Effector memory CD4-positive, alpha-beta T cell (primary cell): ENCODE measurements at places on chromosomes 3 and 15.

DNA sequence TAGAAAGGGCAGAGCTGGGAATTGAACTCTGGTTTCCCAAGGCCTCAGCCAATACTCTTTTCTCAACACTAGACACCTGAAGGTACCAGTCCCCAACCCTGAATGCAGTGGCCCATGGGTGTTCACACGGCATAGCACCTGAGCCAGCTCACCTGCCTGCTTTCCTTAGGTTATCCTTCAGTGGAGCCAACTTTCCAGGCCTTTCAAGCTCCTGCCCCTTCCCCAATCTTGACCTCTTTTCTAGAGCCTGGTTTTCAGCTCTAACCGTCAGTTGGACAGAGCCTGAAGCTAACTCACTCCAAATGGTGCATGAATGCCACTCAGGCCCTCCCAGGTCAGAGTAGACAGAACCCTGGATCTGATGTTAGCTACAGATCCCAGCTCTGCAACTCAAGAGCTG, 66.1 kb upstream of the ITGA11 start:
- DNase-seq, result no peak

DNA sequence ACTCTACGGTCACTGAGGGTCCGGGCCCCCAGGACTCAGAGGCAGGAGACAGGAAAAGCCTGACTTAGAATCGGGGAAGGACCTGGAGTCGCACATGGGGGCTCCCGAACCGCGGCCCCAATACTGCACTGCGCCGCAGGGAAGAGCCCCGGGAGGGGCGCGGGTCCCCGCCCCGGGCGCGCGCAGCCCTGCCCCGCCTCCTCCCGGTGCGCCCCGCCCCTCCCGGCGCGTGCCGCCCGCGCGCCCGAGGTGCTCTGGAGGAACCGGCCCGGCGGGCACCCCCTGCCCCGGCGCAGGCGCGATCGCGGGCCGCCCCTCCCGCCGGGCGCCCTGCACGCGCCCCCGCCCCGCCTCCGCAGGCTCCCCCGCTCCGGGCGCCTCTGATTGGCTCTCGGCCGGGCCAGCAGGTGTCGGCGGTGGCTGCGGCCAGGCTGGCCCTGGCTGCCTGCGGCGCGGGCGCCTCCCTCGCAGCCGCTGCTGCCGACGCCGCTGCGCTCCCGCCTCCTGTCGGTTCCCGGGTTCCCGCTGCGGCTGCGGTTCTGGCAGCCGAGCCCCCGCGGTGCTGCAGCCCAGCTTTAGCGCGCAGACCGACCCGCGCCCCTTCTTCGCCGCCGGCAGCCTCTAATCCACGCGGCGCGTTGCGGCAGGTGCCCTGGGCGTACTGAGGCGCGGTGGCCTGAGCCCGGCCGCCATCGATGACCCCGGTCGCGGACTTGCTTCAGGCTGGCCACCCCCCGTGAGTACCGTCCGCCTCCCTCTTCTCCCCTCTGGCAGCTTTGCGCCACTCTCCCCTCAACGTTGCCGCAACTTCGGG, at the start of gene MYRIP:
Gene MYRIP (plus strand): TSS at position 429 of the 814 bp plus-strand sequence. CDS start 91,208 bp downstream, outside the sequence.
- DNase-seq, result no peak

DNA sequence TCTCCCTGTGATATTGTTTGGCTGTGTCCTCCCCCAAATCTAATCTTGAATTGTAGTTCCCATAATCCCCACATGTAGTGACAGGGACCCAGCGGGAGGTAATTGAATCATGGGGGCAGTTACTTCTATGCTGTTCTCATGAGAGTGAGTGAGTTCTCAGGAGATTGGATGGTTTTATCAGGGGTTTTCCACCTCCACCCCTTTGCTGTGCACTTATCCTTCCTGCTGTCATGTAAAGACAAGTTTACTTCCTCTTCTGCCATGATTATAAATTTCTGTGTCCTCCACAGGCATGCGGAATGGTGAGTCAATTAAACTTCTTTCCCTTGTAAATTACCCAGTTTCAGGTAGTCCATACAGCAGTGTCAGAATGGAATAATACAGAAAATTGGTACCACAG, 24.7 kb downstream of the TUSC7 start:
- no peak for DNase-seq

DNA sequence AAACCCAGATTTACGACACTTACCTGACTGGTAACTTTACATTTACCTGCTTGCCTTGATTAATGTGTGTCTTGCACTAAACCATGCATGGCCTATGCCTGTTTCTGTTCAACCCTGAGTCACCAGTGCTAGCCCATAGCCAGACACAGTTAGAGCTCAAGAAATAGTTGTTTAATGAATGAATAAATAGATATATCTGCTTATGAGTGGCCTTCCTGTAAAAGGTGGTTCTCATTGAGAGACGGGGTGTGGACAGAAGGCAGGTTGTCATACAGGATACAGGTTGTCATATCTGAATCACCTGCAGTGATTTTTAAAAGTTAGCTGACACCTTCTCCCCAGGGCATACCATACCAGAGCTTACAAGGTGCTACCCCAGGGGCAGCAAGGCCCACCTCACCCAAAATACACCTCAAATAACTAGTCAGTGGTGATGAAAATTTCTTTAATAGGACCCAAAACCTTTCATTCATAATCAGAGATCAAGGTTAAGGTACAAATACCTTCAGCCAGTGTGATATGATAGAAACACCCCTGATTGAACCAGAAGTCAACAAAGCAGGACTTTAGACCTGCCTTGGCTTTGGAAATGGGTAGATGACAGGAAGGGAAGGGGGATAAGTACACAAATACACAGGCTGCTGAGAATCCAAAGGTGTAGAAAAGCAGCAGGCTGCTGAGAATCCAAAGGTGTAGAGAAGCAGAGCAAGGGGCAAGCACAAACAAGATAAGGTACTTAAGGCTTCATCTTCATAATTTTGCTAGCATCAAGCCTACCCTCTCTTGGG, 45.4 kb upstream of the TSC22D2 start:
- no peak for DNase-seq

GRCh38 chr3:190012784-190013183, 107.9 kb downstream of the P3H2 start:
- DNase-seq, result no peak

DNA sequence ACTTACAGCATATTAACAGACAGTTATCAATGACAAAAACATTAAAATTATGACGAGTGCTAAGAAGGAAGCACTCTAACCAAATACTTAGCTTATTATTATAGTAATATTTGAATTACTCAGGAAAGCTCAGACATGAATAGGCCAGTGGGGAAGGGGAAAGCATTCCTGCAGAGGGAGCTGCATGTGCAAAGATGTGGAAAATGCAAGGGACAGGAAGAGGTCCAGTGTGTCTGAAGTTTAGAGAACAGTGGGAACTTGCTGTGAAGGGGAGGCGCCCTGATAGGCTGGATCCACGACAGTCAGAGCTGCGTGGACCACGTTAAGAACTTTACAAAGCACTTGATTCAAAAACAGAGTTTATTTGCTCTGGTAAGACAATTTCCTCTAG, 1.2 kb upstream of the SPICE1 start:
- no peak for DNase-seq

DNA sequence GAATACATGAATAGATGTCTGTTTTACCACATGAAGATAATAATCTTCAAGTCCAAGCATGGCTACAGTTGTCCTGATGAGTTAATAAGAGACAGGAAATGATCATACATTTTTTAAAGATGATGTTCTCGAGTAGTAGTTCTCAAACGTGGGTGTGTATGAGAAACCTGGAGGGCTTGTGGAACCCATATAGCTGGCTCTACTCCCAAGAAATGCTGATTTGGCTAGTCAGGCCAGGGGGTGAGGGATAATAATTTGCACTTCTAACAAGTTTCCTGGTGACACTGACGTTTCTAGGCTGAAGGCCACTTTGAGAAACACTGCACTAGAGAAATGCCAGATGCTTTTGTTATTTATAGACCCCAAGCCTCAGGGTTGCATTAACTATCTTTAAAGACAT, 37.0 kb downstream of the ROPN1B start:
- DNase-seq, result no peak

DNA sequence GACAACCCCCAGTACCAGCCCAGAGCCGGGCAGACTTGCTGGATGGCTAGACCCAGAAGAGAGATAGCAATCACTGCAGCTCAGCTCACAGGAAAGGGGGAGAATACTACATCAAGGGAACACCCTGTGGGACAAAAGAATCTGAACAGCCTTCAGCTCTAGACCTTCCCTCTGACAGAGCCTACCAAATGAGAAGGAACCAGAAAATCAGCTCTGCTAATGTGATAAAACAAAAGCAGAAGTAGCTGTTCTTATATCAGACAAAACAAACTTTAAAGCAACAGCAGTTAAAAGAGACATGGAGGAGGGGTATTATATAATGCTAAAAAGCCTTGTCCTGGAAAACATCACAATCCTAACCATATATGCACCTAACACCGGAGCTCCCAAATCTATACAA, 283.3 kb downstream of the KLF13 start:
- no peak for DNase-seq

DNA sequence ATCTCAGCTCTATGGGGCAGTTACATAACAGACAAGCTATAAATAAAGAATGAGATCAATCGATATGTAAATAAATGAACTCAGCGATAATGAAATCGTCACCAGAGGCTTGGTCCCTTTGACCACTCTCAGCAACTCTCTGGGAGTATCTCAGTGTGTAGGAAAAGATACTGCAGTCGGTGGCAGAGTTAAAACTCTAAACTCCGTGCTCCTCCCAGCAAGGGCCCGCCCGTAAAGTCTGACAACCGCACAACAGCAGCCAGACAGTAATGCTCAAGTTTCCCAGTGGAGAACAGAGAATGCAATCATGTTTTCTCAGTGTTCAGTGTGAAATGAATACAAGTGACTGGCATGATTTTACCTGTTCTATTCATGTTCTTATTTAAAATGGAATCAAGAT, 28.3 kb upstream of the IGF1R start:
- no peak for DNase-seq

DNA sequence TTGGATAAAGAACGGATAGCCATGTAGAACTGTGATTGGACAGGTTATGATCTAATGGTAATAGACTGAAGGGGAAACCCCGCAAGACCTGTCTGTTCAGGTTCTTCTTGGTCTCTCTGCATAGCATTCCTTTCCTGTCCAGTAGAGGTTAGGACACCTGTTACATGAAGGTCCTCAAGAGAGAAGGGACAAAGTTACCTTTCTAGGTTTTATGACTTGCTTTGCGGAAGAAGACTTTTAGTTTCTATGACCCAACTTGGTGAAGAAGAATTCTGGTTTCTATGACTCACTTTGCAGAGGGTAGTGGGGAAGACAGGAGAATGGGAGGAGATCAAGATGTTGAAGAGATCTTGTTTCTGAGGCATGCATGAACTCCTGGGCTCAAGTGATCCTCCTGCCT, 97.9 kb upstream of the C3orf80 start:
- DNase-seq, result no peak

- no peak for DNase-seq
Measured at GRCh38 chr3:16522834-16523233, 9.3 kb upstream of the RFTN1 start.

- no peak for DNase-seq
Measured at GRCh38 chr3:172021164-172021563, 18.2 kb upstream of the FNDC3B start.

- no peak for DNase-seq
Measured at GRCh38 chr15:73818308-73818985, 54.9 kb upstream of the TBC1D21 start.

DNA sequence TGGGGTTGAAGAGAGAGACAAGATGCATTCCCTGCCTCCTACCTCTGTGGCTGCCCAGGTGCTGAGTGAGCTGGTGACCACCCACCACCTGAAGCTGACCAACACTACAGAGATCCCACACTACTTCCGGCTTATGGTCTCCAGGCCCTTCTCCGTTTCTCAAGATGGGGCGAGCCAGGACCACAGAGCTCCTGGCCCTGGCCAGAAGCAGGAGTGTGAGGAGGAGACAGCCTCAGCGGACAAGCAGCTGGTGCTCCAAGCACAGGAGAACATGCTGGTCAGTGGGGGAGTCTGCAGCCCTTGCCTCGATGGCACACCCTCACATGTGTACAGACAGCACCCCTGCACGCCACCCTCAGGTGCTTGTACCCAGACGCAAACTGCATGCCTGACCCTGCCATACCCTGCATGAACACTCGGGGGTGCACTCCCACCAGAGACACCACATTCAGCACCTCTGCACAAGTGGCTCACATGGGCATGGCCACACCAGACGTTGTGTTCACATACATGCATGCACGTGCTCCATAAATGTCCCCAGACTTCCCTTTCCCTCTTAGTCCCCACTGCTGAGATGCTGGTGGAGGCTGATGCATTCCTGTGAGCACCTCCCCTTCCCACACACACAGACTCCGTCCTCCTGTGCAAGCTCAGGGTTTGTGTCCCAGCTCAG, 19.0 kb downstream of the ACAA1 start:
- DNase-seq, result peak; percentile 46

GRCh38 chr15:47715402-47715801, 1.9 kb upstream of the SEMA6D start:
- no peak for DNase-seq

GRCh38 chr3:165404357-165405027, 208.3 kb upstream of the SLITRK3 start:
- DNase-seq, result no peak

DNA sequence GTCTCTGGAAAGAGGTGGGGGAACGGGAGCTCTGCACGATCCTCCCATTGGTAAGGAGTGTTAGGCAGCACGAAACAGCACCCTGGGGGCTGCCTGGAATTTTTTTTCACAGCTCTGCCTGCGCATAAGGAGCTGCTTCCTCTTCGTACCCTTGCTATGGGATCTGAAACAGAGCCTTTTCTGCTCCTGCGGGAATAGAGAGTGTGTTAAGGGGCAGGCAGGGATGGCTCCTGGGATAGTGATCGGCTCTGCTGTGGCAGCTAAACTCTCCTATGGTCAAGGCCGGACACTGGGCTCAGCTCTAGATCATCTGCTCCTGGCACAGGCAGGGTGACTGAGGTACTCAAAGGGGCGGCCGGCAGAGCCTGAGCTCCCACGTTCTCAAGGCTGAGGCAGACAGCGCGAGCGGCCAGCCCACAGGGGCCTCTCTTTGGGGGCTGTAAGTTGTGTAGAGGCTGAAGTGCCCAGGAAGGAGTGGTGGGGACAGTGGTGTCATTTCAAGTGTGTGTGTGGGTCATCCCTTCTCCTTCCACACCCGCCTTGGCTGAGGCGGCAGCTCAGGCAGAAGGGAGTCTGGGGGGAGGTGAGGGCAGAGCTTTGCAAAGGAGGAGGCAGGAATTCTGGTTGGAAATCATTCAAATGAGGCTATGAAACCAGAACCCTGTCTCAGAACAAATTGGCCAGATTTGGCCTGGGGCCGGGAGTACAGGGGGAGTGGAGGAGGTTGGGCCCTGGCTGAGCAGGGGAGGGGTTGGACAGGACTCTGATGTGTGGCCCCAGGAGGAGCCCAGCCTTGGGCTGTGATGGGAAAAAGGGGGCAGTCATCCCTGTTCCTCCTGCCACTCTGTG, 31.0 kb downstream of the EPHB3 start:
- DNase-seq, result no peak

DNA sequence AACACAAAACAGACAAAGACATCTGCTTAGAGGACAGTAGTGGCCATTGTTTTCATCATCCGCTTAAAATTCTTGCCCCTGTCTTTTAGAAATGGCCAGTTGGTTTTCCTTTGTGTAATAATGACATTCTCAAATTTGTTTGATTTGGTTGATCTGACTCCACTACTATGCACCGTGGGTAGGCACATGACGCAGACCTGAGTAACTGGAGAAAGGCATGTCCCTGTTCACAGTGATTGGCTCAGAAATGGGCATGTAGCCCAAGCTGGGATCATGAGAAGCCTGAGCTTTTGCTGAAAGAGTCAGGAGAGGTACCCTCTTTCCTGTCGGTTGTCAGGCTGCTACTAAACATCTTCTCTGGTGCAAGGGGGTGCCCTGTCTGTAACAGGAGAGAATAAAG, 36.6 kb upstream of the MAGI1 start:
- no peak for DNase-seq

GRCh38 chr3:60801307-60801706, 449.9 kb downstream of the FHIT start:
- DNase-seq, result no peak
